ENCODE measurements at places on chromosomes 12 and 14.

- DNase-seq: no peak
Observed at GRCh38 chr14:78254911-78255461, 84.8 kb downstream of the NRXN3 start.

- no peak for DNase-seq
Observed at GRCh38 chr12:117441751-117442150, 80.3 kb upstream of the NOS1 start.

DNA sequence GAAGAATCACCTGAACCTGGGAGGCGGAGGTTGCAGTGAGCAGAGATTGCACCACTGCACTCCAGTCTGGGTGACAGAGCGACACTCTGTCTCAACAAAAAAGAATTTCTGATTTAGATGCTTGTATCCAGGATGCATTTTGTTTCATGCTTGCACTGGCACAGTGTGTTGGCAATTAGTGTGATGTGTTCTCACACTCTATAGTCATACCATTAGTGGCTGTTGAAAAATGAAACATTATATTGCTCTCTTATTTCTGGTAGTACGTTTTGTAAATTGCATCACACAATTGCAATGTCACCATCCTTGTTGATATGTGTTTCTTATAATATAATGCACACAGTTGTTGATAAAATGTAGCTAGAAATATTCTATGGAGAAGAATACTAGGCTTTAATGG is 51.3 kb upstream of the RMST start:
- no peak for DNase-seq

- DNase-seq: no peak
Observed at GRCh38 chr12:114245555-114245954, 160.4 kb downstream of the TBX5 start.

- peak; percentile 85 for DNase-seq
Observed at GRCh38 chr14:99605299-99605961, 1.4 kb upstream of the CCDC85C start.

GRCh38 chr12:91316907-91317269 is 134.3 kb upstream of the DCN start:
- DNase-seq: no peak

GRCh38 chr14:33126433-33126832 is 187.8 kb downstream of the NPAS3 start:
- DNase-seq: no peak

DNA sequence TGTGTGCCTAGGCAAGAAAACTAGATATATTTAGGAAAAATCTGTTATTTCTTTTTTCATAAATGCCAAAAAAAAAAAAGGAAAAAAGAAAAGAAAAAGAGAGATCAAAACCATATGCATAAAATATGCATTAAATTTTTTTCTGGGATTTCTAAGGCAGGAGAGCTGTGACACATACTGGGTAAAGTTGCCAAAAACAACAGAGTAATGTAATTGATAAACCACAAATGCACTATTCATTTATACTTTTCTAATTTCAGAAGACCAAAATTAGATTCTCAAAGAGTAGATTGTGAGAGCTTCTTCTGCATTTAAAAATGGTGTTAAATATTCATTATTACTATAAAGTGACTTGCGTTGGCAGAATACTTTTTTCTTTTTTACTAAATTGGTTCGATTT is 673.8 kb upstream of the MGAT4C start:
- DNase-seq: no peak

DNA sequence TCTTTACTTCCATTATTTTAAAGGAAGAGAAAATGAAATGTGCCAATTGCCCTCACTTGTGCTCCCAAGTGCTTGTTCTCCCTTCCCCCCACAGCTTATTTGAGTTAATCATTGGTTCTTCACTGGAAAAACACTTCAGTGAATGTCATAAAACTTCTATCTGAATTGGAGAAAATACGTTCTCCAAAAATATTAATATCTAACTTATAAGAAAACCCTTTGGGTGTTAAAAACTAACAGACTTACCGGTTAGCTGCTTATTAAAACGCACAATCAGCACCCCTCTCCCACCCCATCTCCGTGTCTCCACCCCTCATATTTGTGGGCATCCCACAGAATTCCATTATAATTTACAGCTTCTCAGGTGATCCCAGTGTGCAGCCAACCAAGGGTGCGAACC is 31.7 kb downstream of the PLEKHA5 start:
- DNase-seq: no peak

GRCh38 chr12:59548930-59549329 is 46.9 kb upstream of the SLC16A7 start:
- DNase-seq: no peak

DNA sequence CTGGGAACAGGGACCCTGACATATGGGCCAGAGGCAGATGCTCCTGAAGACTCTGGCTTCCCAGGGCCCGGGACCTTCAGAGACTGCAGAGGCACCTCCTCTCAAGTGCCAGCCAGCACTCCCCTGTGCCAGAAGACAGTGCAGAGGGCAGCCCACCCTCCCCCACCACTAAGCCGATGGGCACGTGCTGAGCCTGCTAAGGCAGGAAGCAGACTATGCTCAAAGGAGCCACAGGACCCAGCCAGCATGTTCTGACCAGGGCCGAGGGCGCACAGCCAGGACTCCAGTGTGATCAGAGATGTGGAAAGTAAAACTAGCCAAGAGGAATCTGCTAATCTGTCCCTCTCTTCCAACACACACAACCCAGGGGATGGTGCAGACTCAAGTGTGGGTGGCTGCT is 29.8 kb downstream of the DIO3 start:
- no peak for DNase-seq

GRCh38 chr12:6295094-6295811 is 15.2 kb upstream of the PLEKHG6 start:
- no peak for DNase-seq

GRCh38 chr12:64889434-64890216 is 65.2 kb downstream of the TBC1D30 start:
- DNase-seq: no peak

- no peak for DNase-seq
Observed at GRCh38 chr12:7354529-7354928, 50.7 kb downstream of the ACSM4 start.

DNA sequence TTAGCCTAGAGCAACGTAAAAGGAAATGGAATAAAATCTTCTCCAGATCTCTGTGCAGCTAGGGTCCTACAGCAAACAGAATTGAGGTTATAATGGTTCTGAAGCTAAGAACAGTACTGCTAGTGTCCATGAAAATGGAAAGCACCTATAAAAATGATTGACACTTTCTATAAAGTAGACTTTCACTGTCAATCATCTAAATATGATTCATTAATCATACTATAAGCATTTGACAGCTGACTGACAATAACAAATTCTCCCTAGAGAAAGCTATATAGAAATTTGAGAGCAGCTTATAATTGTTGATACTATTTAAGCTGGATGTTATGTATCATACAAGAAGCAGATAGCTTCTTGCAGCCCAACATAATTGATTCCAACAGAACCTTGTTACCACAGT is 80.9 kb downstream of the PDZRN4 start:
- DNase-seq: no peak

- no peak for DNase-seq
Observed at GRCh38 chr14:70576891-70577290, 23.6 kb downstream of the MED6 start.

GRCh38 chr12:109592195-109592904 is 18.8 kb downstream of the MVK start:
- DNase-seq: no peak

- no peak for DNase-seq
Observed at GRCh38 chr12:79252358-79253075, 387.9 kb downstream of the SYT1 start.

DNA sequence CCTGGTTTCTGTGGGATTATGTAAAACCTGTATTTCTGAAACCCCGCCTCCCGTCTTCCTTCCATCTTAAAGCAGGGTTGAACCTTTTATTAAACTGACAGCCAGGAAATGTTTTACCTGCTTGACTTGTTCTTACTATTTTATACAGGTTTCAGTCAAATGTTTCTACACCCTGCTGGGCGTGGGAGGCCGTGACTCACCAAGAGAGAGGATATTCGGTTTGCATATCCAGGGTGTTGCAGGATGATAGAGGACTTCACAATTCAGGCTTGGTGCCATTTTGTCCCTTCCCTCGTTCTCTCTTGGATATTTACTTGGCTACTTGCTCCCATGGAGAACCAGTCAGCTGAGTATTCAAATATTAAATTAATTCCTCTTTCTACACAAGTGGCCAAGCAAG is 69.7 kb downstream of the ARF6 start:
- DNase-seq: peak; percentile 61

- DNase-seq: no peak
Observed at GRCh38 chr14:66085665-66086064, 400.5 kb upstream of the CCDC196 start.

DNA sequence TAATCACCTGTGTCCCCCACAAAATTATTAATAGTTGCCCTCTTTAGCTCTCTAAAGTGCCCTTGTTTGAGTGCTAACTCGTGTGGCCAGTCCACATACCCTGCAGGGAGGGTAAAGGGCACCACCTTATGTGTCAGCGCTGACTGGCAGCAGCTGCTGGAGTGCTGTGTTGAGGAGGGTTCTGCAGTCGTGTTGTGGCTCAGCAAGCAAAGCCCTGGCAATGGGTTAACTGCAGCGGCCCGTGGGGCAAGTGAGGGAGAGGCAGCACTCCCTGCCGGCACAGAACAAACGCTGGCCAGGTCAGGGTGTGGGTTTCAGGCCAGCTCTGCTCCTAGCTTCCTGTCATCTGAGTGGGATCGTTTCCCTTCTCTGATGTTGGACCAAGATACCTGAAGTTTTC is 369.8 kb downstream of the CACNA1C start:
- DNase-seq: no peak

DNA sequence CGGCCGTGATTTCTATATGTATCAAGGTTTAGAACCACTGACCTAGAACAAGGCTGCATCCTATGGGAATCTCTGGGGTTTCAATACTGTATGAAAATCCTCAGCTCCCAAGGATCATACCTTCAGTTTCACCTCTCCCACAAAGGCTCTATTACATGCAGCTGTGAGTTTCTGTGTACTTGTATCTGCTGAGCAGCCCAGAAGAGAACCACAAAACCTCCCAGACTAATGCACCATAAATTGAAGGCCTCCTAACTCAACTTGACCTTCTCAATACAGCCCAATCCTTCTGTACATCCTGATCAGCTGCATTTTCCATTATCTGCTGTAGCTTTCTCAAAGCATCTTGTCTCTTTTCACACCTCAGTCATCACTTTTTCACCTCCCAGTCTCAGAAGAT is 5.4 kb upstream of the KCNH5 start:
- DNase-seq: no peak

GRCh38 chr14:50524060-50524459 is 8.3 kb downstream of the MAP4K5 start:
- DNase-seq: no peak

- no peak for DNase-seq
Observed at GRCh38 chr14:63852271-63852816, 460 bp upstream of the SYNE2 start.

GRCh38 chr14:105865266-105865903 is 339.0 kb downstream of the TMEM121 start:
- no peak for DNase-seq

GRCh38 chr14:104473649-104474494 is 105.7 kb upstream of the C14orf180 start:
- no peak for DNase-seq

- no peak for DNase-seq
Observed at GRCh38 chr14:59370158-59370742, 94.9 kb downstream of the GPR135 start.

DNA sequence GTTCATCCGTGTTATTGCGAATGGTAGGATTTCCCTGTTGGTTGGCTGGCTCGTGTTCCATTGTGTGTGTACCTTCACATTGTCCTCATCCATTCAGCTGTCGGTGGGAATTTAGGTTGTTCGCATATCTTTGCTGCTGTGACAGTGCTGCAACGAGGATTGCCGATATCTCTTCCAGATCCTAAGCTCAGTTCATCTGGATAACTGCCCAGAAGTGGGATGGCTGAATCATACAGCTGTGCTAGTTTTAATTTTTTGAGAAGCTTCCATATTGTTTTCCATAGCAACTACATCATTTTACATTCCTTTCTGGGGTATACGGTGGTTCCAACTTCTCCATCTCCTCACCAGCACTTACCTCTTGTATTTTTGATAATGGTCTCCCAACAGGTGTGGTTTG is 292.8 kb upstream of the SFSWAP start:
- DNase-seq: no peak

DNA sequence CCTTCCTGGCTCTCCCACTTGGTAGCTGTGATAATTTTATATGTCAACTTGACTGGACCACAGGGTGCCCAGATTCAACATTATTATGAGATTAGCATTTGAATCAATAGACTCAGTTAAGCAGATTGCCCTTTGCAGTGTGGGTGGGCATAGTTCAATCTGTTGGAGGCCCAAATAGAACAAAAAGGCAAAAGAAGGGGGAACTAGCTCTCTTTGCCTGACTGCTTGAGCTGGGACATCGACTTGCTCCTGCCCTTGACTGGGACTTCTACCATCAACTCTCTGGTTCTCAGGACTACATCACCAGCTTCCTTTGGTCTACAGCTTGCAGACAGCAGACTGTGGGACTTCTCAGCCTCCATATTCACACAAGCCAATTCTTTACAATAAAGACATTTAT is 1189.2 kb downstream of the BCL11B start:
- DNase-seq: no peak

DNA sequence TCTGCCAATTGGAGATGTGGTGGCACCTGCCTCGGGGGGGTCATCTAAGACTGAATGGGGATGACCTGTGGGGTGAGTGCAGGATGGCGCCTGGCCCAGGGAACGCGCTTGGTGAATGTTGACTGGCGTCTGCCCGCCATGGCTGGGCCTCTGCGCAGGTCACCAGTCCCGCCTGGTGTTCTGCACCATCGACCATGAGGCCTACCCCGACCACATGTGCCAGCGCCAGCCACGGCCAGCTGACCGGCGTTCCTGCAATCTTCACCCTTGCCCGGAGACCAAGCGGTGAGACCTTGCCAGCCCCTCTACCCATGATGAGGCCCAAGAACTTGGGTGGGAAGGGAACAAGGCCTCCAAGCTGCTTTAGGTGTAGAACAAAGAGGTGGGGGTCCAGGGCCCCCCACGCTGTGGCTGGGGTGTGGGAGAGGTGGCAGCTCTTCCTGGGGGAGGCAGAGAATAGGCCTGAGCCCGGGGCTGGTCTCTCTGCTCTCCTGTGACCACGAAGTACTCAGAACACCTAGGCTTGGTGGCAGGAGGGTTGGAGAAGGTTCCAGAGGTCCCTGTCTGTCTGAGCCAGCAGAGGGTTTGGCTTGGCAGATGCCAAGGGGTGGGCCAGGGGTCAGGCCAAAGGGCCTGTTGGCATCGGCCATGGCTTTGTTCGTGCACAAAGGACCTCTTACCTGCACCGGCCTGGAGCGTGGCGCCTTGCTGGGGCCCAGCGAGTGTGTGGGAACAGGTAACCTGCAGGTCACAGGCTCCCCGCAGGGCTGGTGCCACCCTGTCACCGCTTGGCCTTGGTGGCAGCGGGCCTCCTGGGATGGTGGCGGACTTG is 15.4 kb downstream of the PAPLN start:
- no peak for DNase-seq

DNA sequence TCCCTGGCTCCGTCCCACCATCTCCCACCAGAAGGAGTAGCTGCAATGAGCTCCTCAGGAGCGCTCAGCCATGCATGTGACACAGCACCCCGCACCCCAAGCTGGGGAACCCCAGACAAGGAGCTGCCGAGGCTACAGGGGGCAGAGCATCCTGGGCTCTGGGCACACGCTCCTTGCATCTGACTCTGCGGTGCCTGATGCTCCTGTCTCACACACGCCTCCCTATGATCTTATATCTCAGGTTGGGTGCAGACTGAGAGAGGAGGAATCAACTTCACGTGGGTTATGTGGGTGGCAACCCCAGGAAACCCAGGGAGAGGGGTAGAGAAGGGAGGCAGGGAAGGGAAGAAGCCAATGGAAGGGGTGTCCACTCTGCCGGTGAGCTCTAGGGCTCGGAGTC is 60.0 kb downstream of the CCNK start:
- no peak for DNase-seq

GRCh38 chr12:220946-221550 is 7.1 kb upstream of the SLC6A12 start:
- DNase-seq: no peak

Data from stimulated activated CD4-positive, alpha-beta T cell treated with anti-CD3 and anti-CD28 coated beads, Interleukin-4, amount 100 ng/mL, for 4 hours (primary cell).